ENCODE measurements at places on chromosomes 2 and 18.

DNA sequence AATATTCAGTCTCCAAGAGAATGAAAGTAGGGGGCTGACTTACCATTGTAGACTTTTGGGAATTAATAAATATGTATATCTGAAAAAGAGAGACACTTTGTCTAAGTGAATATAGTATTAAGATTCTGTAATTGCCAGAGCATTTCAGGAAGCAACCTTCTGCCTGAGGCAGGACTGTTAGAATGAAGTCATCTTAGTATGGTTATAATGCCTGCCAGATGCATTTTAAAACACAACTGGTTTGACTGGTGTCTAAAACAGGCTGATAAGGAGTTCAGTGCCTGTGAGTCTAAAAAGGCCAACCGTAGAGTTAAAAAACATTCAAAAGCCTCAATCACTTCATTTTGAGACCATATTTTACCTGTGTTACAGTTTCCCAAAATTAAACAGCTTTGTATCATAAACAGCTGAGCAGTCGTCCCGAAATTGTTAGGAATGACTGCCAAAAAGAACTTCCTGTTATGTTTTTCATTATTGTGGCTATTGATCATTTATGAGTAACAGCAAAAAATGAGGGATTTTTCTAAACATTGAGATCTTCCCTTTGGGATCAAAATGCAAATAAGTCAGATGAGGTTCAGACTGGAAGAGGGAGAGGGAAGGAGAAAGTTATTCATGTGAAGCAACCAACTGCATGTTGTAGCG, 443.9 kb downstream of the PID1 start:
- DNase-seq = no peak

GRCh38 chr18:55093295-55093694, 134.0 kb upstream of the CCDC68 start:
- no peak for DNase-seq

DNA sequence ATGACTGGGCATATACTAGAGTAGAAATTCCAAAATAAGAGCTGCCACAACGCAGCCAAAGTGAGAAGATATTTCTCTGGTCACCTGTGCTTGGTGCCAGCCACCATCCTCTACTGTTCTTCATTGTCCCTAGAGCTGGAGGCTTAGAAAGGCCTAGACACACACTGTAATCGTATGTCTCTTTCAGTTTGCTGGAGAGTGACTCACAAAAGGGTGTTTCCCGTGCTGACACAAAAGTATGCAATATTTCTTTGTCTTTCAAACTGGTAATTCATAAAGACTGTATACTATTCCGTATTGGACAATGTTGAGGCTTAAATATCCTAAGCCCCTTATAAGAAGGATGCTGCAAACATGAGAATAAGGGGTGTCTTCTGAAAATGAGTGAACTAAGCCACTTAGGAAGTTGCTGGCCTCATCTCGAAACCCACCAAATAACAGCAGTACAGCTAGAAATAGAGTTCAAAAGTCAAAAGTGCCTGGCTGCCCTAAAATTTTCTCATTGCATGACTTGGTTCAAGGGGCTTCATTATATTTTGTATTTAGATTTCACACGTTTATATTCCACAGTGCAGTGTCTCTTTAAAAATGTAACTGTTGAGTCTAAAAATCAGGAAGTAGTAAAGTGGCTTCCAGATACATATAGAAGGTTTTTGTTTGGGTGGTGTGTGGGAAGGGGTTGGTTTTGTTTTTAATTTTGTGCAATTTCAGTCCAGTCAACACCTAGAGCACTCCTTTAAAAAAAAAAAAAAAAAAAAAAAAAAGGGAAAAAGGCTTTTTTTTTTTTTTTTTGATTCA, 601.1 kb downstream of the ARHGAP15 start:
- DNase-seq = no peak

GRCh38 chr18:8478968-8479370, 130.3 kb upstream of the RAB12 start:
- no peak for DNase-seq

DNA sequence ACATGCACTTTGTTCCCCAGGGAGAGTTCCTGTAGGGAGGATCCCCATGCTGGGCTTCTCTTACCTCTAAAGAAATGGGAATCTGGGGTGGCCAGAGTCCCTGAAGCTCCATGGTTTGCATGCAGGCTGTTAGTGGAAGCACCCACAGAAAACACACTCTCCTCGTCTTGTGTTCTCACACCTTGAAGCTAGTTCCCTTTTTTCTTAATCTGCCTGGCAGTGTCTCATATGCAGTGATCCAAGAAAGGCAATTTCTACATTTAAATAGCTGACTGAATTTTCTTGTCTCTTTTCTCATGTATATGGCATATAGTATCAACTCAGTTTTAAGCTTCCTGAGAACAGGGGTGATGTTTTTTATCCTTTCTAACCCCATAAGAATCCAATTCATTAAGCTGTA, 65.0 kb downstream of the LINC00305 start:
- no peak for DNase-seq

DNA sequence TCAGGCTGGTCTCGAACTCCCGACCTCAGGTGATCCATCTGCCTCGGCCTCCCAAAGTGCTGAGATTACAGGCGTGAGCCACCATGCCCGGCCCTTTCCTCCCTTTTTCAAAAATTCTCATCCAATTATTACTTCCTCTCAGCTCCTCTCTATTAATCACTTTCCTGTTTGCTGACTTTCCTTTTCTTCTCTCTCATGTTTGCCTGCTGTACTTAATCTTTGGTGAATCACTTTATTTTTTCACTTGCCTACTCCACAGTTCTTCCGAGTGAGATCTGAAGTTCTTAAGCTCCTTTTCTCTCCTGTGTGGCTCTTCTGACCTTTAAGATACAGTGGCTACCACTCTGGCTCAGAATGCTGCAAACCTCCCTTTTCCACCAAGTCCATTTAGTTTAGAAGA, 126.3 kb upstream of the SERTAD2 start:
- peak; percentile 14 for DNase-seq

- DNase-seq = peak; percentile 46
These were observed 233.2 kb upstream of the TCF4 start for GRCh38 chr18:55821219-55821618.

- DNase-seq = no peak
These were observed 35.6 kb downstream of the BMP10 start for GRCh38 chr2:68835621-68836020.

GRCh38 chr18:7696780-7697179, 129.7 kb downstream of the PTPRM start:
- no peak for DNase-seq

DNA sequence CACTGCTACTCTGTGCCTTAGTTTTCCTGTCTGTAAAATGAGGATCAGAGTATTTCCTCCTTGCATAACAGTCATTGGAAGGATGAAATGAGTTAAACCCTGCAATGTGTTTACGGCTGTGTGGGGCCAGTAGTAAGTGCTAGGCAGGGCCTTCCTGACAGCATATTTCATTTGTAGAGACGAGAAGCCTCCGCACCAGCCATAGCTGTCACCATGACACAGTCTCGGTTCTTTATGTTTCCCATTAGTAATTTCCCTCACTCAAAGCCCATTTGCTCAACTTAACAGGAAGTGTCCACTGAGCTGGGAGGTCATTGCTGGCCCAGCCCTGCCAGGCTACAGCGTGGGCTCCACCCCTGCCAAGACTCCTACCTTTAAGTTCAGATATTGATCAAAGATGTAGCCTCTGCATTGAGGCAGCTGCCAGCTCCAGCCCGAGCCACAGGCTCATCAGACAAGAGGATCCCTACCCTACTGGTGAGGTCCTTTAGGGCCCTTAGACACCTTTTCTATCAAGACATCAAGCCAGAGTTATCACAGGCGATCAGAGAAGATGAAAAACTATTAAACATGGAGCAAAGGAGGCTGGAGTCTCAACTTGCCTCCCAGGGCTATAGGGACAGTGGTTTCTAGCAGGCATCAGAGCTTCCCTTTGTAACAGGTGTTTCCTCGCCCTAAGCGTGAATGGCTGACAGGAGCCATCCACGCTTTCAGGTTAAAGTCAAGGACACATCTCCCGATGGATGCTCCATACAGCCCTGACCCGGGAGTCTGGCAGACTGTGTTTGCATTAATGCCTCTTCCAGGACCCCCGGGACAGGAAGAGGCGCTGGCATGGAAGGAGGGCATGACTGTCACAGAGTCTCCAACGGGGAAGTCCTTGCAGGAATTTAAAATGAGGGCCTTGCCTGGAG, 251.7 kb downstream of the NDUFA10 start:
- DNase-seq = no peak

GRCh38 chr18:77822632-77823031, 573.0 kb downstream of the GALR1 start:
- no peak for DNase-seq

- peak; percentile 35 for DNase-seq
These were observed 59.6 kb downstream of the CSRNP3 start for GRCh38 chr2:165529130-165529529.

GRCh38 chr2:60527762-60528161, 25.7 kb downstream of the BCL11A start:
- no peak for DNase-seq

- DNase-seq = no peak
These were observed 68.6 kb downstream of the GATA6 start for GRCh38 chr18:22238036-22238435.

DNA sequence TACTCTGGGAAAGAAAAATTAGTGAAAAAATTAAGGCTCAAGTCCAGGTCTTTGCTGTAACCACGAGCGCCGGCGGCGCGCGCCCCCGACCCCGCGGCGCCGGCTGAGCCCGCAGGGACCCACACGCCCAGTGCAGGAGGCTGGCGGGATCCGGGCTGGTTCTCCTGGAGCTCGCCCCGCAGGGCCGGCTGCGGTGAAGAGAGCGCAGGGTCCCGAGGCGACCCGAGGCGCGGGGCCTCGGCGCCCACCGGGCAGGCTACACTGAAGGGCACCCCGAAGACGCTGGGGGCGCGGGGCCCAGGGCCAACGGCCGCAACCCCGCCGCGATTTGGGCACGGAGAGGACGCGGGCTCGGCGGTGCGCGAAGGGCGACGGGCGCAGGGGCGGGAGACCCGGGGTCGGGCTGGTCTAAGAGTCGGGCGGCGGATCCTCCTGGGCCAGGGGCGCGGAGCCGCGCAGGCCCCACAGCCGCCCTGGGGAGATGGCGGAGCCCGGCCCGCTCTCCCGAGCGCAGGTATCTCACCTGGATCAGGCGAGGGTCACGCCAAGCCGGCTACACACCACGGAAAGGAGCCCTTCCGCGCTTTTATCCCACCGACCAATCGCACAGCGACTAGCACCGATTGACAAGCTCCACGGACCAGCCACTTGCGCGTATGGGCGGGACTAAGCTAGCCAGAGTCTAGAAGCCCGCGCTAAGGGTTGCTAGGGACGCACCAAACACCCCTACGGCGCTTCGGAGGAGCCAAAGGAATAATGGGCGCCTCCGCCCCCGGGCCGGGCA, at the start of gene PASK:
TSS of gene PASK (minus strand) at position 582 of the 784 bp plus-strand sequence. CDS start 6,440 bp downstream, outside the sequence.
- peak; percentile 77 for DNase-seq

- DNase-seq = no peak
These were observed 234.3 kb upstream of the ACVR2A start for GRCh38 chr2:147610496-147611040.

GRCh38 chr18:77478646-77479442, 229.2 kb downstream of the GALR1 start:
- no peak for DNase-seq

- DNase-seq = no peak
These were observed 147.4 kb downstream of the SOX11 start for GRCh38 chr2:5839550-5839949.

DNA sequence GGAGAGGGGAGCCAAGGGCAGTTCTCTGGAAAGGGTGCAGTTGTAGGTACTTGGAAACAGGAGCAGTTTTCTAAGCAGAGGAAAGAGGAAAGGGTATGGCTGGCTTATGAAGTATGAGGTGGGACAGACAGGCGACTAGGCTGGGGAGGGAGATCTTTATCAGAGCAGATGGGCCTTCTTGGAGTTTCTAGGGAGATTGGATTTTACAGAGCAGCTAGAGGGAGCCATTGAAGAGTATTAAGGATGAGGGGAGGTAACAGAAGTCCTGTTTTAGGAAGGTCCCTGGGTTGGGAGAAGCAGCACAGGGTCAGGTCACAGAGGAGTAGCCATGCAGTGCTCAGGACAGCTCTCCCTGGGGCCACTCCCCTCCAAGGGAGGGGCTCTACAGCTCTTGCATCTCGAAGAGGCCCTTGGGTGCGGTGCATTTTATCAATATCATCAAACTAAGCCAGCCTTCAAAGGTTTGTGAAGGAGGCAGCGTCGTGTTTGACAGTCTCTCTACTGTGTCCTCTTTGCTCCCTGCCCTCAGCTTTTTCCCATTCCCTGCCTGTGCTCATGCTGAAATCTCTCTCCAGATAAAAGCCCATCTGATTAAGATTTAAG, 154.3 kb downstream of the SETBP1 start:
- DNase-seq = no peak

DNA sequence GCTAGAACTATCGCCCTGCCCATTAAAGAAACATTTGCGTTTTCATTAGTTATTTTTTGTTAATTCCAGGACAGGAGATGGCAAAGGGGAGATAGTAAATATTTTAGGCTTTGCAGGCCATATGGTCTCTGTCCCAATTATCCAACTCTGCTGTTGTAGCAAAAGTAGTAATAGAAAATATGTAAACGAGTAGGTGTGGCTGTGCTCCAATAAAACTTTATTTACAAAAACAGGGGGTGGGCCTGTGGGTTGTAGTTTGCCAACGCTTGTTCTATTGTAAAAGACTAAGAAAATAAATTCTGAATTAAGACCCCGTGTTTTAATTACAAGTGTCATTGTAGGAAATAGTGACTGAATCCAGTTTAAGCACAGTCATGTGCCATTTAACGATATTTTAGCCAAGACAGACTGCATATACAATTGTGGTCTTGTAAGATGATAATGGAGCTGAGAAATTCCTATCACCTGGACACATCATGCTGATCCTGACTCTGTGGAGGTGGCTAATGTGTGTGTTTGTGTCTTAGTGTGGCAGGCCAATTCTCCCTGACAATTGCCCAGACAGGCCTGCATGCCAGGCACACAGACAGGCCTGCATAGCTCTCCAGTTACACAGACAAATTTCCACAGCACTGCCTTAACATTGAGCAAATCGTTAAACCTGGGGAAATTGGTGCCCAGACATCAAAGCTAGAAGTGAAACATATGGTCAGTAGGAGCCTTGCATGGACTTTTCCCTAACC, 76.4 kb downstream of the SKA1 start:
- DNase-seq = no peak

GRCh38 chr2:3098231-3098630, 279.4 kb downstream of the EIPR1 start:
- no peak for DNase-seq

- DNase-seq = peak; percentile 95
These were observed 20.6 kb downstream of the SMAD7 start for GRCh38 chr18:48929941-48930713.
